ENCODE measurements at places on chromosomes 16 and 17.

DNA sequence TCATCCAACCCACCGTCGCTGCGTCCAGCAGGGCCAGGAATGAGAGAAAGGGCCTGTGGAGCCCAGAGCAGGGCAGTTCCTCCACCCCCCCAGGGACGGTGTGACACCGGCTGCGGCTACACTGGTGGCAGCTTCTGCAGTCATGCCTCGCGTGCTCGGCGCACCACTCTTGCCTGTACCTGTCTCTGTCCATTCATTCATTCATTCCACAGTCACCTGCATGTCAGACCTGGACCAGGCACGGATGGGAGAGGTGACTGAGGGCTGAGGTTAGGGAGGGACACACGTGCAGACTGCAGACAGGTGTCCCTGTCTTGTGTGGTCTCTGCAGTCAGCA, 27.3 kb downstream of the ENDOV start:
- no peak for DNase-seq

DNA sequence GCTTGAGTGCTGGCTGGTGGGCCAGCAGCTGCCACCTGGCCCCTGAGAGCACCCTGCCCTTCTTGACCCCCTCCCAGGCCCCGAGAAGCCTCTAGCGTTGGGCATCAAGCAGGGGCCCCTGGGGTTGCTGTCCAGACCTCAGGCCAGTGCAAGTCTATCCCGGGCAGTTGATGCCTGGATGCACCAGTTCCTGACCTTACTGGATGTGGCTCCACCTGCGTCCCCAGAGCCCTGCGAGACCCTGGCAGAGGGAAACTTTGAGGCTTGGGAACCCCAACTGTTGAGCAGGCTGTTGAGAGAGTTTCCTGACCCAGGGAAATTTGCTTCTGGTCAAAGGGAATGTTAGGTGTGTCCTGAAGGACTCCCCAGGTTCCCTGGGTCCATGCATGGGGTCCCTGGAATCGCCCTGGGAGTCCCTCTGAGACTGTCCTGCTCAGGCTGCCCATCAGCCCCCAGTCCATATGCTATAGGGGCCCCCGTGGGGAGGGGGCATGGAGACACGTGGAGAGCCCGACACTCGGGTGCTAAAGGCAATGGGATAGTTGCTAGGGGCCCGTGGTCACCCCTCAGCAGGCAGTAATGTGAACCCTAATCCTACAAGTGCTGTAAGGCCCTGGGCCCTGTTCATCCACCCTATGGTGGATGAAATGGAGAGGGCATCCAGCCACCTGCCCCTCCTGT, 46.4 kb downstream of the RAB11FIP4 start:
- no peak for DNase-seq

DNA sequence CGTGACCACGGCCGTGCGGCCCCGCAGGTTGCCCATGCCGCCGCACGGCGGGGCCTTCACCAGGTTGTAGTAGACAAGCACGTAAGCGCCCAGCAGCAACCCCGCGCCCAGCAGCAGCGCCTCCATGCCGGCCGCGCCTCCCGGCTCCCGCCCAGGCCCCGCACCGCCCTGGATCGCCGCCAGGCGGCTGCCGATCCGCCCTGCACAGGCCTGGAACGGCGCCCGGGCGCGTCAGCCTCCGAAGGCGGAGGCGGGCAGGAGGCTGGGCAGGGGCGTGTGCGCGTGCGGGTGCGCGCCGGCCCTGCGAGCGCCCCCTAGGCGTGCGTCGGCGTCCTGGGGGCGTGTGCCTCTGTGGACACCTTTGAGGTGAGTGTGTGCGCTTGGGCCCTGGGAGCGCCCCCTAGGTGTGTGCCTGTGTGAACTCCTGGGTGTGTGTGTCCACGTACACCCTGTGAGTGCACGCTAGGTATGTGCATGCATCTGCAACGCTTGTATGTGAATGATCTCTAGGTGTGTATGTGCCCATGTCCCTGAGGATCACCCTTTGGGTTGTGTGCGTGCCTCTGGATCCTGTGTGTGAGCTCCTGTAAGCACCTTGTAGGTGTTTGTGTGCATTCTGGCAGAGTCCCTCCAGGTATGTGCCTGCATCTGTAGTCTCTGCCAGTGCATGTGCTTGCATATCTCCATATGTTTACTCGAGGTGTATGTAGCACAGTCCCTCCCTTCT, at the start of gene DHRS13:
DHRS13 (minus strand) TSS at position 261 of the 727 bp plus-strand sequence; CDS start at position 126, 135 bp downstream.
- peak; percentile 82 for DNase-seq

GRCh38 chr16:84920333-84920732, 91.0 kb downstream of the ZDHHC7 start:
- DNase-seq: no peak

GRCh38 chr16:58329135-58329534, 34.3 kb upstream of the PRSS54 start:
- no peak for DNase-seq

- no peak for DNase-seq
These were observed 97.7 kb downstream of the GSG1L start for GRCh38 chr16:27965801-27966200.

DNA sequence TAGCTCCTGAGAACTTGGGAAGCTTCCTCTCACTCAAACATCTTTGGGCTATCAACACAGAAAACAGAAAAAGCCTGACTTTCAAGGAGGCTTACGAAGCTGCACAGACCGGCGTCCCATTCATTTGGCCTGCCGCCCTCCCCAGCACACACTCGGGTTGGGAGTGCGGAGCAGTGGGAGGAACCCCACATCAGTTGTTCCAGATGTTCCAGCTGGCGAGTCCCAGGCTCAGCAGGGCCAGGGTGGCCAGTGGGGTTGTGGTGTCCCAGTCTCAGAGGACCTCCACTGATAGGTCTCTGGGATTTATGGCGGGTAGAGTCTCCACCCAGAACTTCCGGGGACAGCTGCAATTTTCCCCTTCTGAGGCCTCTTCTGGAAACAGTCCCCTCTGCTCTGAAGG, 43.1 kb upstream of the DLX4 start:
- DNase-seq: no peak

DNA sequence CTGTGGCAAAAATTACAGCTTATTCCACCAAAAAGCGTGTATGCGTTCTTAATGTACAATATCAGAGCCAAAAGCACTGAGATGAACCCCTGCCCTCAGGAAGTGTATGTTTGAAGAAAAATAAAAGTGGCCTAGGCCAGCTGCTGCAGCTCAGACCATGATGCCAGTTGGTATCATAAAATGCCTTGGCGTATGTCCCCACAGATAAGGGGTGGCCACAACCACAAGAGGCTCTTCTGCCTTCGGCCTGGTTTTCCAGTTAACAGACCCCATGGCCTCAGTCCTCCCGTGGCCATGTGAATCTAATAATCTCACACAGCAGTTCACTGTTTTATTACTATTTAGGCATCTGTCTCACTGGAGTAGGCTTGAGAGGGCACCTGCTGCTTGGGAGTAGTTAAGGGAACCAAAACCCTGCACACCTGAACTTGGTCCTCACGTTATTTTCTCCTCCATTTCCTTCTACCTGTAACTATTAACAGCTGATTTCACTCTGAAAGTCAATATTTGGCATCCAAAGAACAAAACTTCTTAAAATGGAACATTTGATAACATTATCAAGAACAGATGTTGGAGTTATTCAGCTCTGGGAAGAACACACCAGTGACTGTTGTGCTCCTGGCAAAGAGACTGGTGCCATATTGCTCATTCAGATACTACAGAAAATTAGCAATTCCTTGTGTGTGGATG, 34.8 kb upstream of the ERN1 start:
- no peak for DNase-seq

DNA sequence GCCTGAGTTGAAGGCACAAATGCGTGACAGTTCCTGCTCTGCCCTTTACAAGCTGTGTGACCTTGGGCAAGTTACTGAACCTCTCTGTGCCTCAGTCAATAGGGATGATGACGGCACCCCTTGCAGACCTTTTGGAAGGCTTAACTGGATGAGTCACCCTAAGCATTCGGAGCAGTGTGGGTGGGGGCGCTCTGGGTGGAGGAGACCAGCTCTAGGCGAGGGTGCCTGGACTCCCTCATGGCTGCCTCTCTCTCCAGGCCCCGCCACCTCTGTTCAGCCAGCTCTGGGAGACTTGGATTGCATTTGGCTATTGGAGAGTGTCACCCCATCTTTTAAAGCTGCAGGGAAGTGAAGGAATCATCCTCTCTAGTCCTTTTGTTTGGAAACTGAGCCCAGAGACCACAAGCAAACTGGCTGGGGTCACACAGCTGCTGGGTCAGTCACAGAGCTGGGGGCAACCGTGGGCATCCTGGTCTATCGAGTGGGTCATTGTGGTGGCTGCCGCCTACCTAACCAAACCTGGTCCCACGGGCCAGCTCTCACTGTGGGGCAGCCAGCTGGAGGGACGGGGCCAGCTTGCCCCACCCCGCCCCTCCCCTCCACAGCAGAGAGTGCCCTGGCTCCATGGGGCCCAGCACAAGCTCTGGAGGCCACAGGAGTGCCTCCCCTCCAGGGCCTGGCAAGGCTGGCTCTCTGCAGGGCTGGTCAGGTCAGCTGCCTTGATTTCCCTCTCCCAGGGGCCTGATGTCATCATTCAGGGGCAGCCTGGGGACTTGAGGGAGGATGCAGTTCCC, 20.2 kb upstream of the GSE1 start:
- DNase-seq: no peak

GRCh38 chr17:50470426-50470825, 1.7 kb upstream of the CHAD start:
- no peak for DNase-seq
